ENCODE measurements at places on chromosomes 3 and 15.

DNA sequence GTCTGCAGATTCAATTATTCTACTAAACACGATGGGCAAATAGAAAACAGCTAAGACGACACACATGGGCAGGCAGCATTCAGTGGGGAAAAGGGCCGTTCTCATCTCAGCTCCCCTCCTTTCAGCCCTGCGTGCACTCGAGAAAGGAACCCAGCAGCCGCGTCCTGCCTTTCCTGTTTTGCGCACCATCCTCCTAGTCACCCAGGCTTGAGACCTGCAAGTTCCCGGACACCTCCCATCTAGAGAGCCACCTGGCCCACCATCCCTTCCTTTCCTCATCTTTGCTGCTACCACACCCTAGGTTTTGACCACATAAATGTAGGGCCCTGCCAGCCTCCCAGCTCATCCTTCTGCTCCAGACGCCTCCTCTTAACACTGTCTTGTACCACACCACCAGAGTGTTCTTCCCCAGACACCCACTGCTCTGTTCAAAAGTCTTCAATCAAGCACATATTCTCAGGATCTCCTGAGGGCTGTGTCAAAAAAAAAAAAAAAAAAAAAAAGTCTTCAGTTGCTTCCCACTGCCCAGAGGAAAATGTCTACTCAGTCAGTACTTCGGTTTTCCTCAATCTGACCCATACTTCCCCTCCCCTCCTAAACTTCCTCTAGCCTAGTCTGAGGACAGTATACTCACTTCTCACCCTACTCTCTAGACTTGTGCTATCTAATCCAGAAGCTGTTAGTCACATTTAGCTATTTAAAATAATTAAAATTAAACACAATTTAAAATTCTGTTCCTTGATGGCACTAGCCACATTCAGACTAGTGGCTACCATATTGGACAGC is 182.0 kb downstream of the STT3B start:
- no peak for DNase-seq

DNA sequence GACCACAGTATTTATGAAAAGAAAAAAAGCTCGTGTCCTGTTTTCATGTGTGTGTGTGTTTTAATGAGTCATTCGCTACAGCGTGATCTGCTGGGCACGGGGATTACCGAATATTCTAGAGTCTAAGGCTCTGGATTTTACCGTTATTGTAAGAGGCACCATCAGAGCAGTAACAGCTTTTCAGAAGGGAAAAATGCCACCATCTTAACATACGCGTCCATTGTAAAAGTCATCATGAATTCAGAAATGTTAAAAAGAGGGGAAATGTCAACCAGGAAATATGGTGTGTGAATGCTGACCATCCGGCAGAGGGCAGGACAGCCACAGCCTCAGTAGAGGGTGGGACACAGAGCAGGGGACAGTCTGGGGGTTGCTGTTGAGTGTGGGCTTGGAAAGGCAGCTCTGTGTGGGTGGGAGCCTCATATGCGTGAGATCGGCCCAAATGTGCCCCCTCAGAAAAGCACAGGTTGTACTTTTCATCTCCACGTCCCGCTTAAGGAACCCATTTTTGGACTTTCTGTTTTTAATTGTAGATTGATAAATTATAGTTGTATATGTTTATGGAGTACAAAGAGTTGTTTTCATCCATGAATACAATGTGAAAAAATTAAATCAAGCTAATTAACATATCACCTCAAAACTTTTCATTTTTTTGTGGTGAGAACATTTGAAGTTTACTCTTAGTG is 69.6 kb downstream of the ASB7 start:
- no peak for DNase-seq

DNA sequence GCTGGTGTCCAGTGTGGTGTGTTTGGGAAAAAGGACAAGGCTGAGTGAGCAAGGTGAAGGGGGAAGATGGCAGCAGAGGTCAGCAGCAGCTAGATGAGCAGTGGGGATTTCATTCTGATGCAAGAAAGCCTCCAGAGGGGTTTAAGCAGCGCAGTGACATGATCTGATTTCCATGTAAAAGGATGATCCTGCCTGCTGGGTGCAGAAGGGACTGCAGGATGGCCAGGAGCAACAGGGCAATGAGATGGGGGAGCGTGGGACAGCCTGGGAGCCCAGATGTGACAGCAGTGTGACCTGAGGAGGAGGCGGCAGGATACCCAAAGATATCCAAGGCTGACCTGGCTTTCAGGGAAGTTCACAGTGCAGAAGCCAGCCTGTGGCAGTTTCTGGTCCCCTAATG is 6.1 kb downstream of the WNT7A start:
- DNase-seq: no peak

- DNase-seq: no peak
Measured at GRCh38 chr3:165462636-165463334, 266.6 kb upstream of the SLITRK3 start.

- no peak for DNase-seq
Measured at GRCh38 chr3:59885899-59886400, 836.1 kb upstream of the CFAP20DC start.

GRCh38 chr3:143562789-143563188 is 285.5 kb downstream of the SLC9A9 start:
- no peak for DNase-seq

- DNase-seq: no peak
Measured at GRCh38 chr3:87949189-87949878, 109.5 kb downstream of the CGGBP1 start.

- no peak for DNase-seq
Measured at GRCh38 chr3:126033765-126034164, 50.2 kb downstream of the SLC41A3 start.

GRCh38 chr3:132395126-132395525 is 22.2 kb upstream of the DNAJC13 start:
- DNase-seq: no peak

DNA sequence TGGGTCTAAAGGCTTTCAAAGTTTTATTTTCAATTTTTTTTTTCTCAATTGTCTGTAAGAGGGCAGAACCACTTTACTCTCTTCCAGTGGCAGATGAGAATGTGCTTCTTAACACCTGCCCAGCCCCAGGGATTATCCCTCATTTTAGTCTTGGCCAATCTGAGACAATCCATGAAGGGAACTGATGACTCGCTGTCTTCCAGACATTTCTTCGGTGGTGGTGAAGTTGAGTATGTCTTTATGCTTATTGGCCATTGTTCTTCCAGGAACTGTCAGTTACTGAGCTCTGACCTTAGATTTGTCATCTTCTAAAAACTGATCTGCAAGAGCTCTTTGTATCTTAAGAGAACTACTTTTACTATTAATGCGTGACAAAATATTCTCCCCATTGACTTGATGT is 139.5 kb downstream of the TJP1 start:
- DNase-seq: no peak

DNA sequence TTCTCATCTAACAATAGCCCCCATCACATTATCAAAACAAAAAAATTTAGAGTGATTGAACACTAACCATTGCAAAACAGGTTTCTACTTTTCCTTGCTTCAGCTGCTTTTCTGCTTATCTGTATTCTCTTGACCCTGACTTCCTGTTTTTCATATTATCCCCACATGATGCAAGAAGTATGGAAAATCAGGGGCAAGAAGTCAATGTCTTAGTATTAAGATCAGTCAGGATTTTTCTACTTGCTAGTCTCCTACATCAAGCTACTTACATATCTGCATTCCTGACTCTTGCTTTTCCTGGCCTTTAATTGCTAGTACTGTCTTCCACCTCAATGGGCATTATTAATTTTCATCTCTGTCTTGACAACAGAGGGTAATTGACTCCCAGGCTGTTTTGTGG is 300.2 kb downstream of the OTOL1 start:
- DNase-seq: no peak

Data from CD4-positive, alpha-beta T cell treated with Interleukin-17A for 1 hour (primary cell).